Naive thymus-derived CD4-positive, alpha-beta T cell (primary cell): ENCODE measurements at places on chromosomes 11 and 22.

DNA sequence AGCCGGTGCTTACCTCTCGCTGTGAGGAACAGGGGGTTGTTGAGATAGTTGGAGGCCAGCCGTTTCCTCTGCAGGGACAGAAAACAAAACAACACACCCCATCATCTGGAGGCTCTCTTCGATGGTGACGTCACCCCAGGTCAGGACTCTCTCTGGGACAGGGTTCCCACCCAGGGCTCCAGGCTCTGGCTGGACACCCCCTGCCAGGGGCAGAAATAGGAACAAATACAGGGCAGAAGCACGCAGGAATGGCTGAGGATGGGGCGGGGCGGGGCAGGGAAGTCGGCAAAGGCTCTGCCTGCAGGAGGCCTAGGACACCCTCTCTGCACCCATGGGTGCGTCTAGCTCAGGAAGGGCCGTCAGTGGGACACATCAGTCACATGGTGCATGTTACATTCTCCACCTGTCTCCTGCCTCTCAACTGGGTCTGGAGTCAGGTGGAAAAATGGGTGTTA, 118.5 kb downstream of the PHF21B start:
- DNase-seq = no peak

GRCh38 chr11:47724041-47724729, 9.0 kb upstream of the AGBL2 start:
- no peak for DNase-seq

DNA sequence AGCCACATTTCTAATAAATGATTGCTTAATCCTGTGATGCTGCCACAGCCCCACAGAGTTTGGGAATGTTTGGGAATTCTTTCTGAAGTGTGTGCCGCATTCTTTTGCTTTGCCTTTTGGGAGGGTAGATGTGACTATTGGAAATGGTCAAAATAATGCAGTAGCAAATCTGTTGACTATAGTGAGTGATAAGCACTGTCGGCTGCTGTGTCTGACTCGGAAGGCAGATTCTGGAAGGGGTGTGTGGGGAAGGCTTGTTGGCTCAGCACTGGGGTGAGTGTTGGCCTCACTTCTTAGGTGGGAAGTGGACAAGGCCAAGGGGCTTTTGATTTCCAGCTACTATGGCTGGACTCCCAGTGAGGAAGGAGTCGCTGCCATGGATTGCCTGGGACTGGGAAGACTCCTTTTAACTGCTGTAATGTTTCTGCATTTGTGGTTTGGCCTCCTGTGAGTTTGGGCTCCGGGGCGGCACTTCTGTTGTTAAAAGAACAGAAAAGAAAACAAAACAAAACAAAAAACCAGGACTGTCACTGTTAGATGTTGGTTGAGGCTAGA, 20.1 kb downstream of the ZBTB16 start:
- DNase-seq = no peak

DNA sequence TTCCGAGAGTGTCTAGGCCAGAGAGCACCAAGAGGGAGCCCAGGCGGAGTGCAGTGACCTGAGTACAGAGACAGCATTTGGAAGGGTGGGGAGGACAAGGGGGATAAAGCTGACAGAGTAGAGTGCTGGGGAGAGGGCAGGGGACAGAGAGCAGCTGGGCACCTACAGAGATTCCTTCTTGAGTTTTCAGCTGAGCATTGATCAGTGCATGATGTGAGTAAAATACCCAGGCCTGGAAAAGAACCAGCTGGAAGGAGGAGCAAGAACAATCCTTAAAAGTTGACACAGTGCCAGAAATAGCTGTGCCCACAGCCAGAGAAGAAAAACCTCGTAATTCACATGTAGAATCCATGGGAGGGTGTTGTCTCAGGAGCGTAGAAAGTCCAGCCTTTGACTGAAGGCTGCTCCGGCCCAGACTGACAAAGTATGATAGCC, 33.9 kb upstream of the PANX2 start:
- DNase-seq = no peak

DNA sequence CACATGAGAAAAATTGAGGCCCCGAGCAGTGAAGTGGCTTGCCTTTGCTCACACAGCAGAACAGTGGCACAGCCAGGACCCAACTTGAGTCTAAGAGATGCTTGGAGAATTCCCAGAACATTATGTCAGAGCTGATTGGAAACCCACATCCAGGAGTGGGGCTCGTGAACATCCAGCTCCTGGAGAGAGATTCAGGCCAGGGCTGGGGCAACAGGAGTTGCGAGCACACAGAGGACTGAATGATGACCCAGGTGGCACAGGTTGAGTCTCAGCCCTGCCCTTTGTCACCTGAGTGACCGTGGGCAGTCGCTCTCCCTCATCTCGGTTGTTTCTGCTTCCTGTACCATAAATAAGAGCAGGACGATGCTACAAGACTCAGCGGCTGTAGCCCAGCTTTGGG, 102.6 kb downstream of the MYO18B start:
- no peak for DNase-seq

GRCh38 chr11:8532475-8532874, 61.6 kb downstream of the STK33 start:
- DNase-seq = no peak

DNA sequence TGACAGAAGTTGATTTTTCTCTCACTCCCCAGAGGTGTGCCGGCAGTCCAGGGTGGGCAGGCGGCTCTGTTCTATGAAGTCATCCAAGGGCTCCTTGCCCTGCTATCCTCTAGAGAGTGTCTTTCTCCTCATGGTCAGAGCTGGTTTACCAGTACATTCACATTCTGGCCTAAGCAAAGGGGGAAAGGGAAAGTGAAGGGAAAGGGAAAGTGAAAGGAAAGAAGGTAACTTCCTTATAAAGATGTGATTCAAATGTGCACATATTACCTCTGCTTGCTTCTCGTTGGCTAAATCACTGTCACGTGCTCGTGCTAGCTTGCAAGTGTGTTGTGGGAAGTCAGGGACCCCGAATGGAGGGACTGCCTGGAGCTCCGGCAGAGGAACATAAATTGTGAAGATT, 2.9 kb upstream of the HTATIP2 start:
- no peak for DNase-seq

DNA sequence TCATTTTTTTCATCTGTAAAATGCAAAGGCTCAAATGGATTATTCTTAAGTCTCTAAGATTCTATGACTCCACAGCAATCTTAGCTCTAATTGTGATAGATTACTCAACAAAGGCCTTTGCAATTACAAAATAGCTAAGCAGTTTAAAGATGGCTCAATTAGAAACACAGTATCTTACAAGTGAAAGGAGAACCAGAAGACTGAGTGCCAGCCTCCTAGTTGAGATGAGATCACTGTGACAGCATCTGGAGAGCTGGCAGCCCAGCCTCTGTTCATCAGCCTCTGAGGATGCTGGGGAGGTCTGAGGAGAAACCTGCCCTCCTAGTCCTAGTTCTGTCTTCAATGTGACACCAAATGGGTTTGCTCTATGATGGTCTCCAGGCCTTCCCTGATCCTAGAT, 158.4 kb upstream of the NARS2 start:
- DNase-seq = no peak

DNA sequence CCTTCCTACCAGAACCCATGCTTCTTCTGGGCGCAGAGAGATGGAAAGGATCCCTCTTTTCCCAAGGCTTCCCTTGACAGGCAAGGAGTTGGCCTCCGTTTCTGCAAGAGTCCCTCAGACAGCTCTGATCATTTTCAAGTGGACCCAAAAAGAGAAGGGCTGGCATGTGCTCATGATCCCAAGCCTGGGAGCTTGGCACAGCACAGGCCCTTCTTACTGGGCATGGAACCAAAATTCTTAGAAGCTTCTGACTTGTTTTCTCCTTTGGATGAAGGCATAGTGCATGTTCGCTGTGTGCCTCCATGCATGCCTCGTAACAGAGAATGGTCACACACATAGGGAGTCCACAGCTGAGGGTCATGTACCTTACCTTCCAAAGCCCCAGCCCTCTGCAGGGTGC, 449.6 kb downstream of the MIAT start:
- DNase-seq = no peak

DNA sequence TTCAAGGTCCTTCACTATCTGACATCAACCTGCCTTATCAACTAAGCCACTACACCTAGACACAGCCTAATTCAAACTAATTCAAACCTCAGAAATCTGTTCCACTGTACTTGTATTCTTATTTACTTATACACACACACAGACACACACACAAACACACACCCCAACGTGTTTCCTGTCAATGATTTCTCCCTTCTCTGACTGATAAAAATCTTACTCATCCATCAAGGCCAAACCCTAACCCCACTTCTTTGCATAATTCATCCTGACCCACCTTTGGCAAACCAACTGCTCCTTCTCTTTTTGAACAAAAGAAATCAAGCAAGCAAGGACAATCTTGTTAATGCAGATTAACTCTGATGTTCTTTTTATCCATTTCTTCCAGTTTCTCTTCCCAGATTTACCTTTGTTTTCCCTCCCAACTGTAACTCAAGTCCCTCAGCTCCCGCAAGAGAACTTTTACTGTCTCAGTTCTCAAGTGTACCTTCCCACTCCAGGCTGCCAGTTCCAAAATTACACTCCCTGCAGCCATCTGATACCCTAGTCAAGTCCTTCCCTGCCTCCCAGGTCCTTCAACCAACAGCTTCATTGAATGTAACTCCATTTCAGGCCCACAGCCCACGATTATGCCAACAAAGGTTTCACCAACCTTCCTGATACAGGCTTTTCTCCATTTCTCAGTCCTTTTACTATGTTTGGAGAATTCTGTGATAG, 78.3 kb downstream of the PAK1 start:
- DNase-seq = no peak

- no peak for DNase-seq
Measured at GRCh38 chr11:69219991-69220390, 64.3 kb downstream of the SMIM38 start.

GRCh38 chr11:63909591-63910506, 7.1 kb downstream of the RCOR2 start:
- no peak for DNase-seq

GRCh38 chr11:14542324-14542723, 22.1 kb upstream of the PSMA1 start:
- DNase-seq = no peak

- no peak for DNase-seq
Measured at GRCh38 chr11:134333312-134333711, 1.5 kb downstream of the GLB1L2 start.

- DNase-seq = no peak
Measured at GRCh38 chr11:106043540-106043939, 21.5 kb upstream of the MSANTD4 start.
